ENCODE measurements at places on chromosomes 7 and 10.

DNA sequence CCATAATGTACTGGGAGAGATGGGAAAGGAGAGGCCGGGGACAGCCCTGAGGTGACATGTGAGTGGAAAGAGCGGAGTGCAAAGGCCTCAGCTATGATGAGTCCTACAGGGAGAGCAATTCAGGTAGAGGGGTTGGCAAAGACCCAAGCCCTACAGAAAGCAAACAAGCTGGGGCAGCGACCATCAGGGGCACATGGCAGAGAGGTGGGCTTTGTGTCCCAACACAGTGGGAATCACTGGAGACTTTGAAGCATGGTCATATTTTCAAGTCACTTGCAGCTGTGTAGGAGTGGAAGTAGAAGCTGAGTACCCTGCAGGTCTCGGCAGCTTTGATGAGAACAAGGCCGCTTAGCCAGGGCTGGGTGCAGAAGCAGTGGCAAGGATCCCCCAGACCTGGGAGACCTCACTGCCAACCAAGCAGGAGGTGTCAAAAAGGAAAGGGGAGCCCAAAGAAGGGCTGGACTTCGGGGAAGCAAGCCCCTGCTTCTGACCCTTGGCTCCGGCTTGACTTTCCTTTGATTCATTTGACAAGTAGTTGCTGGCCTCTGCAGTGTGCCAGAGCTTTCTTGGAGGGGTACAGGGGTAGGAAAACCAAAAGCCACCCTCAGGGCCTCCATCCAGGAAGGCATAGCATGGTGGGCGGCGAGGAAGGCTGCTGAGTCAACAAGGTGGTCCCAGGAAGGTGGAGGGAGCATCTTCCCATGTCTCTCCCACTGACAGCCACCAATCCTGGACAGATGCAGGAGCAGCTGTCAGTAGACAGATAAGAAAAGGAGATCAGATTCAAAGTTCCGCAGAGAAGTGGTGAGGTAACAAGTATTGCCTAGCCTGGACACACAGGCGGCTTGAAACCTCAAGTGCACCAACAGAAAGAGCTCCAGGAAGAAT lies 1.9 kb upstream of the PGAM2 start:
- no peak for DNase-seq

DNA sequence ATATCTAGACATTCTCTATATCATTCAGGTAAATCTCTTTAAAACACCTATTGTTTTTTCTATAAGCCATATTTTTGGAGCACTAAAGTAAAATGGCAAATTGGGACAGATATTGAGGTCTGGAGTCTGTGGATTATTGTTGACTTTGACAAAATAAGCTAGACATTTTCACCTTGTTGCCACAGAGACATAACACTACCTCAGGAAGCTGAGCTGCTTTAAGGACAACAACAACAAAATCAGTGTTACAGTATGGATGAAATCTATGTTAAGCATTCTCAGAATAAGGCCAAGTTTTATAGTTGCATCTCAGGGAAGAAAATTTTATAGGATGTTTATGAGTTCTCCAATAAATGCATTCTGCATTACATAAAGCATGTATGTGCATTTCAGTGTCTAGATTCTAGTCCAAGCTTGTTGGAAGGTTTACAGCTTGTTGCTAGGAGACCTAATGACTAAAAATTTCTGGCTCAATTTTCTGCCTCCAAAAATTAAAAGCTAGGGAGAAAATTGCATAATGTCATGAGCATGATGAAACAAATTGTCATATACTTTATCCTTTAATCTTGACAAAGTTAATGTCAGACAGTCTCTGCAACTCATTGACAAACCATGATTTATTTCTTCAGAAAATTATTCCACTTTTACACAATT lies 18.3 kb downstream of the LIPM start:
- DNase-seq: peak; percentile 8

DNA sequence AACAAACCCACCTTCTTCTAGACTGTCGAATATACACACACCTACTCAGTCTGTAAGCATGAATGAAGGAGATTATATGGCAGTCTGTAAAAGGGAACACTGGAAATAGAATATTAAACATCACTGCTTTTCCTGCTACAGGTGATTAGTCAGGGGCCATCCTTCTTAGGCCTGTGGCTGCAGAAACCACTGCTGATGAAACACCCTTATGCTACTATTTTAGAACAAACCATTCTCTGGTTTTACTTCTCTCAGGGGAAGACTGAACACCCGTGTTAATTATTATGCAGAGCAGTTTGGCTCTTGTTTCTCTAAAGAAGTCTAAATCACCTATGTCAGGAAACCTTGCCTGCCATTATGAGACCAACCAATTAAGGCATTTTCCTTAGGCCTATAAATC lies 351.1 kb upstream of the KLF6 start:
- no peak for DNase-seq

DNA sequence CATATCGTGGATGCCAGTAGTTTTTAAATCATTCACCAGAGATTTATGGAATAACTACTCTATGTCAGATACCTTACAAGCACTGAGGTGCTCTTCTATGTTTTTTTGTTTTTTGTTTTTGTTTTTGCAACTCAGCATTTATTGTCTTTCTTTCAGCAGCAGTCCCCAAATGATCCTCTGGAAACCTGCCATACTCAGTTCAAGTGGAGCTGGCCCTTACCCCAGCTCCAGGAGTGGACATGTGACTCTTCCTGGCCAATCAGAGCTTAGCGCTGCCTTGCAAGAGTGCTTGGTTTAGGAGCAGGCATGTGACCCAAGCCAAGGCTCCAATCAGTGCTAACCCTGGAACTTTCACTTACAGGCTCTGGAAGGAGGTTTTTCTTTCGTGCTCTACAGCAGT lies 356.6 kb upstream of the ZMIZ1 start:
- no peak for DNase-seq

- DNase-seq: no peak
These were observed 33.9 kb upstream of the GSAP start for GRCh38 chr7:77450054-77450453.

GRCh38 chr7:20786049-20786412 lies 655 bp downstream of the SP8 start:
- no peak for DNase-seq

DNA sequence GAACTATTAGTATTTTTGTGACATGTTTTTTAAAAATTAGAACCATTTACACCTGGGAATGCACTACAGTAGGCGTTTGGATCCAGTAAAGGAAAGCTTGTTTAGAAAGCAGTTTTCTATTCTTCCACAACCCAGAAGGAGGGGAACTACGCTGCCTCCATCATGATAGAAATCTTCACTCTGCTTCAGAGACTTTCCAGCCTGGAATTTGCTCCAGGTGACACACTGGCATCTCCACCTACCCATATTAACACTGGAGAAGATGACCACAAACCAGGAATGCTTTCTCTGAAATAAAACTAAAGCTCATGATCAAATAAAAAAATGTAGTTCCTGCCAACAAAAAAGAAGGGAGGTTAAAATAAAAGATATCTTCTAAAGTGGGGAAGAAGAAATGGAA lies 66.3 kb downstream of the ARHGAP22 start:
- DNase-seq: no peak

DNA sequence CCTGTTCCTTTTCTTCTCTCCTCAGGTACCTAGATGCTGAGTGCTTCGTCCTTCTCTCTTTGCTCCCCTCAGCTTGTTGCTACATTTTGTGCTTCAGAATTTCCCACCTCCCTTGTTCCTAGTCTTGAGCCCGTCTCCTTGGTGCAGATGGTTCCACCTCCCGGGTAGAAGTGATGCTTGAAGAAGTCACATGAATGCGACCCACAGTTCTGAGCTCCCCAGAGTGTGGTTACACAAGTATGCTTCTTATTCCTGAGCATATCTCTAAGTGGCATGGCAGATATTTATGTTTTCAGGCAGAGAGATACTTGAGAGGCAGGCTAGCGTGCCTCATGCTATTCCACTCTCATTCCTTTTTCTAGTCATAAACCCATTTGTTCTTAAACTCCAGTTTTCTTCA lies 34.0 kb downstream of the INPP5F start:
- DNase-seq: no peak

GRCh38 chr7:41716691-41717090 lies 13.8 kb upstream of the INHBA start:
- no peak for DNase-seq

DNA sequence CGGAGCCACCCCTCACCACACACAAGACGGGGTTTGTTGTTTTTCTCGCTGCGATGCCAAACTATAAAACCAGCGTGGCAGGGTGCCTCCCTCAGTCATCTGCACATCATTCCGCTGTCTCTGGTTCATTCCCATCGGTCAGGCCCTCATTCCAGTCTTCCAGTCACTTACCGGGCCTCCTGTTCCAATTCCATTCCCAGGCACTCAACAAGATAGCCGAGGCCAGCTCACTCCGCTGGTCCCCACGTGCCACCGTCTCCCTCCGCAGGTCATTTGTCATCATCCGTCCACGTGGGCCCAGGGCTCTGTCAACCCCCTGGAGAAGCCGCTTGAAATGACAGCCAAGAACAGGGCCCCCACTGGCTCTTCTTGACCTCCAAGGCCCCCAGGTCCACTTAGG lies 6.1 kb upstream of the TMEM184A start:
- DNase-seq: no peak

GRCh38 chr7:149289262-149289661 lies 27.3 kb downstream of the ZNF783 start:
- DNase-seq: no peak

DNA sequence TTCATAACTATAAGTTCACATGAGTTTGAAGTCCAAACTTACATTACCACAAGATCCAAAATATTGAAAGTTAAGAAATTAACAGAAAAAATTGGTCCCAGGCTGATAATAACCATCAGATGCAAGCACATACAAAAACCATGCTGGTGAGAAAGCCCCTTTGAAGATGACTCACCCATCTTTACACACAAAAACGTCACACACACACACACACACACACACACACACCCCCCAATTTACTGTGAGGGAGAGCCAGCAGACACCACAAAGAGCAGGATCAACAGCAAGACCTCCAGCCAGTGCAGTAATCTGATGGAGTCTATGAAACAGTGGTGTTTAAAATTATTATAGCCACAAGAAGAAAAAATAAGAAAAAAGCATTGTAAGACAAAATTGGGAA lies 50.1 kb upstream of the DRGX start:
- DNase-seq: no peak

Measured in NCI-H446 (cell line).